Mucosa of descending colon (tissue), 3 donors: ENCODE measurements at places on chromosomes 3 and 15.

DNA sequence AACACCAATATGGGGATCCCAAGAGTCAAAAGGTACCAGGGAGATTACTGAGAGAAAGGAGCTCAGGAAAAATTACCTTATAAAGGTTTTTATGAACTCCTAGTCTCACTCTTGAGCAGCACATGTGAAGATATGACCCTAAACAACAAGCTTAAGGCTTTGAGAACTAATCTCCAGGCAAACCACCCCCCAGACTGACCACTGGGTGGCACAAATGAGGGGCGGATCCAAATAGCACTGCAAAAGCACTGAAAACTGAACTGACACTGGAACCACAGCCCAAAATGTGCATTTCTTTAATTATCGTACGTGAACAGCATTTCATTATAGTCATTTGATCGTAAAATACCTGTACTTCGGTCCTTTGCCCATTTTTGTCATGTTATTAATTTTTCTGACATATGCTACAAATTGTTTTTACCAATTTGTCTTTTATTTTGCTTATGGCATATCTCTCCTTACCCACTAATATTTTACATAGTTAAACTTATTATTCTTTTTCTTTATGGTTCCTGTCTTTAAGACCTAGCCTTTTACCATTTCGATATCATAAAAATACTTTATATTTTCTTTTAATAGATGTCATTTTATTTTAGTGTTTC lies 31.5 kb upstream of the TFDP2 start:
- peak; percentile 43 for DNase-seq

- DNase-seq = peak; percentile 90
These were observed at the start of gene EDC3 for GRCh38 chr15:74695597-74696397. EDC3 (minus strand) TSS chr15:74696024; CDS start chr15:74675124, 20,900 bp downstream.

DNA sequence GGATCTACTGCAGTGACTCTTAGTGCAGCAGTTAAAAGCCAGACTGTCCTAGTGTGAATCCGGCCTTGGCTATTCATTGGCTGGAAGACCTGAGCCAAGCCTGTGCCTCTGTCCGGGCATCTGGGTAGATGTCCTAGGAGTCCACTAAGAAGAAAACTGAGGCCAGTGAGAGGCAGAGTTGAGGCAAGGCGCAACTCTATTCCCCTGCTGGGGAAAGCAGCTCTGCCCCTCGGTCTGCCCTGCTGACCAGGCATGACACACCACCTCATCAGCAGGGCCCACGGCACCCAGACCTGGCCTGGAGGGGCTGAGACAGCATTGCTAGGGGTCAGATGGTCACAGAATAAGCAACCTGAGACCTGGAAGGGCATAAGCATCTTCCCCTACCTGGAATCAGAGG lies 46.7 kb upstream of the ABHD2 start:
- DNase-seq = no peak

GRCh38 chr15:62498278-62498677 lies 333.2 kb upstream of the C2CD4B start:
- DNase-seq = no peak

DNA sequence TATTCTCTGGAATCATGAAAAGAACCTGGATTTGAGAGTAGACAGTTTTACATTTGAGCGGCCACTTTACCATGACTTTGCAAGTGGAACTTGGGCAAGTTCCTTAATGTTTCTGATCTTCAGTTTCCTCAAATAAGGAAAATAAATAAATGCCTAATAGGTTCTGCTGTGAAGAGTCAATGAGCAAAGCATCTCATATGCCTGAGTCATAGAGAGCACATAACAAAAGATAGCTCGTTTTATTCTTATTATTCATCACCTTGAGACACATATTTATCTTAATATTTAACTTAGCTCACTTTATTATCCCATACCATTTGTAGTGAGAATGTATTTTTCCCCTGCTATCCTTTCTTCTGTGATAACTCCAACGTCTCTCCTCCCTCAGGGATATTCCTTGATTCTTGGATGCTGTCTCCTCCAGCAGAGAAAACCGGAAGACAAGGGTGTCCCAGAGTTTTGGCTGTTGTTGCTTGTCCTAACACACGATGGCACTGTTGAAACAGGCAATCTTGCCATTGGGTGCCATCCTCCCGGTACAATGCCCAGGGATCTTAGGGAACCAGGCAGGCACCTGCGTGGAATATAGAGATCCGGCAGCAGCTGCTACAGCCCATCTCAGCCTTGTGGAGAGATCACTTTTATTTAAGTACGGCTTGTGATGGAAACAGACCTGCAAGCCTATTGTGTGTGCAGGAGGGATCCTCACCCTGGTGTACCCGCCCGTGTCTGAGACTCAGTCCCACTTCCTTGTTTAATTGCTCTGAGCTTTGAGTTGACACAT lies 33.3 kb upstream of the VPS33B start:
- DNase-seq = no peak

- no peak for DNase-seq
These were observed 66.0 kb upstream of the LRRFIP2 start for GRCh38 chr3:37240170-37240945.

GRCh38 chr15:45101749-45102148 lies 12.2 kb downstream of the DUOX2 start:
- DNase-seq = no peak

GRCh38 chr15:89566181-89566580 lies 9.1 kb upstream of the TICRR start:
- no peak for DNase-seq

GRCh38 chr3:114450008-114450596 lies 156.3 kb downstream of the TIGIT start:
- no peak for DNase-seq

GRCh38 chr3:40009991-40010390 lies 200.6 kb downstream of the MYRIP start:
- no peak for DNase-seq

DNA sequence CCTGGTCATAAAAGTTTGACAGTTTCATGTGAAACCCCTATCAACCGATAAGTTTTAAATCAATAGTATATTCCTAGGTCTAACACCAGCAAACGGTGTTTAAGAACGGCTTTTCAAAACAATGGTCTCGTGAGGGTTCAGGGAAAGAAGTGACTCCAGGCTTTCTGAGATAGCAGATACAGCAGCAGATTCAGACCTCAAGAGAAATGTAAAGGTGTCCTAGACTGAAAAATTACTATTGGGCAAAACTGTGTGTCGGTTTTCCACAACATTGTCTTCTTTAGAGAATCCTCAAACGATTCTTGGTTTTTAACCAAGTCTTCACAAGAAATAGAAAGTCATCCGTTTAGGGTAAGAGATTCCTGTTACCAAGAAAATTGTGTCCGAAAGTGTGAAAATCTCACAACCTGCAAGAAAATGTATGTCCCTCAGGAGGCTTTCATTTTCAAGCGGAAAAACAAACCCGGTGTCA lies 1.2 kb downstream of the SETD2 start:
- no peak for DNase-seq

DNA sequence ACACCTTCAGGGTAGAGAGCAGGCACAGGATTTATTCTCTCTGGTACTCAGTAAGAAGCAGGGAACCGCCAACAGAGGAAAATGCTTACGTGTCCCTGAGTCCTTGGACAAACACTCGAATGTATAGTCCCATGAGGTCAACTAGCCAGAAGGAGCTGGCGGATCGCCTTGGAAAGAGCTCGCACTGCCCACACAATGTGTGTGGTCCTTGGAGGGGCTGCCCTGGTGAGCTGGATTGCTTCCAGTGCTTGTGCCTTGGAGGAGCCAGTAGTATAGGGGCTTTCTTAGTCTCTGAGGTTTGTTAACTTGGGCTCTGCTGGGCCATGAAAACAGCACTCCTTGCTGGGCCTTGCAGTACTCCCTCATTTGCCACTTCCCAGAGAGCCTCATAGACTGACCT lies 40.7 kb upstream of the VILL start:
- DNase-seq = no peak

DNA sequence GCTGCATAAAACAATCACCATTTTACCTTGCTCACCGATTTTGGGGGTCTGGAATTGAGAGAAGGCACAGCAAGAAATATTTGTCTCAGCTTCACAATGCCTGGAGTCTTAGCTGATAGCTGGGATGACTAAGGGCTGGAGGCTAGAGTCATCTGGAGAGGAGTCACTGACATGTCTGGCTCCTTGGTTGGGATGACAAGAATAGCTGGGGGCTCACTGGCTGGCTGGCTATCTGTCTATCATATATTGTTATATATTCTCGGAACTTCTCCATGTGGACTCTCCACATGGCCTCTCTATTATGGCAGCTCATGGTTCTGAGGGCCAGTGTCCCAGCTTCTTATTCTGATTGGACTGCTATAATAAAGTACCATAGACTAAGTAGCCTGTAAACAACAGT lies 20.0 kb upstream of the TRIM71 start:
- DNase-seq = no peak

DNA sequence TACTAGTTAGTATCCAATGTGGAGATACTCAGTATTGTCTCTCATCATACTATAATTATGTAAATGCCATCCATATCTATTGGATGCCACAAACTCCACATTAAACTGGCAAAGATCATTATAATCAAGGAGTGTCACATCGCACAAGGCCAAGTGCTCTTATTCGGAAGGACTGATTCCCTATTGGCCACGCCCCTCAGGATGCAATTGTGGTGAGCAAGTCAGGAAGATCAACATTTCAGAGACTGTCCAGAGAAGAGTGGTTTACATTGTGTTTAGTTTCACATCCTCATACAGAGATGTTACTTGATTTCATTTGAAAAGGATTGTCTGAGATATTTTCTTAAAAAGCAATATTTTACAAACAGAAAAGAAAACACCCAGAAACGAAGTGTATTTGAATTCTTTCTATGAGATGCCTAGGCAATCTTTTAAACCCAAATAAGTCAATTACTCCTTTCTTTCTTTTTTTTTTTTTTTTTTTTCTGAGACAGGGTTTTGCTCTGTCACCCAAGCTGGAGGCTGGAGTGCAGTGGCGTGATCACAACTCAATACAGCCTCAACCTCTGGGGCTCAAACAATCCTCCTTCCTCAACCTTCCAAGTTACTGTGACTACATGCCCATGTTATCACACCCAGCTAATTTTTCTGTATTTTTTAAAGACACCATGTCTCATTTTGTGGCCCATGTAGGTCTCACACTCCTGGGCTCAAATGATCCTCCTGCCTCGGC lies 369.1 kb downstream of the RBMS3 start:
- no peak for DNase-seq

DNA sequence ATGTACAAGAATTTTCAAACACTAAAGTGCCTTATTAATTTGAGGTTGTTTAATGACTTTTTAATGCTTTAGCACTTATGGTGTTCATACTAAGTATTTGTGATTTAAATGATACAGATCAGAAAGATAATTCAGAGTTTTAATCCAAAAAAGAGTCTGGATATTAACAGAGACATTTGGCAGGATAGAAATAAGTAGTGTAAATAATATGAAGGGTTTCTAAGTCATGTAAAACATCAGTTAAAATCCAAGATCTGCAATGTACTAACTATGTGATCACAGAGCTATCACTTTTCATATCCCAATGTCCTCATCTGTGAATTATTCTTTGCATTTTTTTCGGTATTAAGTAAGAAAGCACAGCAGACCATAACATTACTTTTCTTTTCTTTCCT lies 62.9 kb downstream of the CD200 start:
- DNase-seq = no peak

DNA sequence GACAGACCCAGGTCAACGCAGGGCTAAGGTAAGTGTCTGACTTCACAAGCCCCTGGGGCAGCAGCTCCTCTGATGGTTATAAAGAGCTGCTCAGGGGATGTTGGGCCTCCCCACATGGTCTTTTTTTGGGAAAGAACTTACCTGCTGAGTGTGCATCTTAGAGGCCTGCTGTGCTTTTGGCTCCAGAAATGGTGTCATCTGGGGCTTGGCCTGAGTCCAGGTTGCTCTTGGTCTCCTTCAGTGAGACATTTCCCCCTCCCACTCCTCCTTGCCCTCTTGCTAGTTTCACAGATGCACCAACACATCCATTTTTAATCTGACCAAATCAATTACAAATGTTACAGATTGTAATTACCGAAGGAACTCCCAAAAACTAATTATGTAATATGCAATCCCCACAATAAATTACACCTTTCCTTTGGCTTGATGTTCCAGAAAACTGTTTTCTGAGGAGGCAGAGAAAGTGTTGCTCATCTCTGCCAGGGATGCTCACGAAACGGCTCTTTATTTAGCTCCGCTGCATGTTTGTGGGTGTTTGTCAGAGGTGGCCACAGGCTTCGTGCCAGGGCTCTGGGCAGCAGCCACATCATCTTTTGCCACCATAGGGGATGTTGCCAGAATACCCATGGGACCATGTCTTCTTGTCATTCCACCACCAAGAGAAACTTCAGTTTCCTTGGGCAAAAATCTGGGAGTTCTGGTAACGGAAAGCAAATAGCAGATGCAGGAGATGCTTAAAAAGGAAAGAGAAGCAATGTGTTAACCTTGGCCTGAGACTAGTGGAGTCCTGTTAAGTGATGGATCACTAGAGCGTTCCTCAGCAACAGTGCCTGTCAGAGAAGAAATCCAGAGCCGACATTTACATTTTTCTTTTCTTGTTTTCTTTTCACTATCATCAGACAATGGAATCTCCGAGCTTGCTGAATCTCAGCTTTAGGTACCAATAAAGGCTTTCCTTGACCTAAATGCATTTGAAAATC lies 799.9 kb downstream of the AGBL1 start:
- no peak for DNase-seq

DNA sequence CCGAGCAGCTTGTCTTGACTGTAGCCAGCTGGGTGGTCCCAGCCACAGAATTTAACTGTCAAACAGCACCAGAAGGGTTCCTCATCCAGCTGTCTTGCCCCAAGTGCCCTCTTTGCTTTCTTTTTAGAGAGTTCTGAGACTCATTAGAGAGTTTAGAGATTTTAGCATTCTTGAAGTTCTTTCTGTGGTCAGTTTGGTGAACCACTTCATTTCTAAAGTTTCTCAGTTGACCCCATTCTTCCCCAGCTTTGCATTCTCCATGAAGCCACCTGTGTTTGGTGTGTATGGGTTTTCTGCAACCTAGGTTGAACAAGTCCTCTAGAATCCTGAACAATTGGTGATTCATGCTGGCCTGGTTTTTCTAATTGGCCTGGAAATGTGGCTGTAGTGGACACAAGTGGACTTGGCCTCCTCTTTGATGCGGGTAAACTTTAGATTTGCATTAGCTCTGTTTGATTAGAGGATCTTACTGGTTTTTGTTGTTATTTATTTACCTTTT lies 33.7 kb downstream of the FLNB start:
- no peak for DNase-seq

- no peak for DNase-seq
These were observed 125.5 kb downstream of the NSMCE3 start for GRCh38 chr15:29143909-29144635.

GRCh38 chr3:46489875-46490274 lies 7.9 kb upstream of the RTP3 start:
- DNase-seq = no peak
